ENCODE measurements at places on chromosomes 6 and 20. TPM values are rescaled to one million over a fixed set of nuclear protein-coding genes. Genes with fewer than 3 reads are reported as not detected.

RBPJL gene
- not detected for total RNA-seq

ELOVL2 gene
- under 0.01 TPM for total RNA-seq

HDAC2 gene
- 68.8 TPM for total RNA-seq

PIM1 gene
- 26.1 TPM for total RNA-seq

EYS gene
- total RNA-seq: not detected

AVP gene
- total RNA-seq: not detected

NKAIN2 gene
- total RNA-seq: not detected

POPDC3 gene
- total RNA-seq: 7.7 TPM

SLC32A1 gene
- total RNA-seq: not detected

HLA-B gene
- 39.8 TPM for total RNA-seq

NCOA3 gene
- 13.5 TPM for total RNA-seq

POLR1H gene
- total RNA-seq: 30.8 TPM

EMILIN3 gene
- 0.30 TPM for total RNA-seq

TFAP2B gene
- not detected for total RNA-seq

TMEM74B gene
- not detected for total RNA-seq
